ENCODE measurements at places on chromosomes 7 and 10. TPM values are rescaled to one million over a fixed set of nuclear protein-coding genes. Genes with fewer than 3 reads are reported as not detected.

- DNase-seq: no peak
These were observed 454.5 kb upstream of the ZMIZ1 start for GRCh38 chr10:78614267-78614666.

The OR2A7 gene
- not detected for total RNA-seq

DNA sequence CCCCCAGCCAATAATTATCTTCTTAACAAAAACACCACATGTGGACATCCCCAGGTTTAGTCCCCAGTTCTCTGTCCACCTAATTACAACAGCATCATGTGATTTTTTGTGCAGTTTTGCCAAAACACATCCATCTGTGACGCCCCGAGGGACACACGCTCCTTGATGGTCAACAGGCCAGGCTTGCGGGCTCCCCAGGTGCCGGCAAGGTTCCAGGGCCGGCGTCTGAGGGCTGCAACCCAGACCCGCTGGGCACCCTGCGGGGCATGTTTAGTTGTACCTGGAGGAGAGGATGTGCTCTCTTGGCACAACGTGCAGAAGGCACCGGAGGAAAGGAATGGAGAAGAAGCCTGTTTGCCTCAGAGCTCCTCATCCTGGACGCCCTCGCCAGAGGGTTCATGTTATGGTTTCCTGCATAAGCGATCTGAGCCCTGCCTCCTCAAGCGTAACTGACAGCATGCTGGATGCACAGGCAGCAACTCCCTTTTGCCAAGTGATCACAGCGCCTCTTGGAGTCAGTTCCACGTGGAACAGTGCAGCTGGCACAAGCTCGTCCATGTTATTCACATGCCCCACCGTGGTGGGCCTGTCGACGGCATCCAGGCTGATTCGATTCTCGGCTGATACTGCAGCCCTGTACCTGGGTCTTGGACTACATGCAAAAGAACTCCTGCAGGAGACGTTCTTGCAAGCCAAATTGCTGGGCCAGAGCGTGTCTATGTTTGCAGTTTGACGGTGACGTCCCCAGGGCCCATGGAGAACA, 41.6 kb downstream of the JAKMIP3 start:
- DNase-seq: no peak

- peak; percentile 76 for DNase-seq
These were observed at the start of gene JAKMIP3 for GRCh38 chr10:132065491-132066105. JAKMIP3 (plus strand) TSS chr10:132065946; CDS start chr10:132104809, 38,863 bp downstream.

DNA sequence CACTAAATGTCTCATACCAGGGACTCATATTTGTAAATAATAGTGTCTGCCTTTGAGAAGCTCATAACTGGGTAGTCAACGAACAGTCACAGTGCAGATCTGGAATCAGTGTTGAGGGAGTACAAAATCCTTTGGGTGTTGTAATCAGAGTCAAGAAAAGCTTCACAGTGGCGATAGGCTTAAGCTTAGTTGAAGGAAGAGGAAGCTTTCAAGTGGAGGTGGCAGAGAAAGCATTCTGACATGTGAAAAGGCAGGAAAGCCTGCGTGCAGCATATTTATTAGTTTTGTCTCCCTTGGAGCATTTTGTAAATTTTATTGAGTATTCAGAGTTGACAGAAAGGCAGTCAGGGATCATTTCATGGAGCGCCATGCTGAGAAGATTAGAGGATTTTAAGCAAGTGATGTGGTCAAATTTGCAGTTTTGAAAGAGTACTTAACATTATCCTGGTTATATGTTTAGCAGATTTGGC, 104.9 kb downstream of the ADK start:
- DNase-seq: no peak

All from LHCN-M2 (cell line).